ENCODE measurements at places on chromosomes 6 and 20.

DNA sequence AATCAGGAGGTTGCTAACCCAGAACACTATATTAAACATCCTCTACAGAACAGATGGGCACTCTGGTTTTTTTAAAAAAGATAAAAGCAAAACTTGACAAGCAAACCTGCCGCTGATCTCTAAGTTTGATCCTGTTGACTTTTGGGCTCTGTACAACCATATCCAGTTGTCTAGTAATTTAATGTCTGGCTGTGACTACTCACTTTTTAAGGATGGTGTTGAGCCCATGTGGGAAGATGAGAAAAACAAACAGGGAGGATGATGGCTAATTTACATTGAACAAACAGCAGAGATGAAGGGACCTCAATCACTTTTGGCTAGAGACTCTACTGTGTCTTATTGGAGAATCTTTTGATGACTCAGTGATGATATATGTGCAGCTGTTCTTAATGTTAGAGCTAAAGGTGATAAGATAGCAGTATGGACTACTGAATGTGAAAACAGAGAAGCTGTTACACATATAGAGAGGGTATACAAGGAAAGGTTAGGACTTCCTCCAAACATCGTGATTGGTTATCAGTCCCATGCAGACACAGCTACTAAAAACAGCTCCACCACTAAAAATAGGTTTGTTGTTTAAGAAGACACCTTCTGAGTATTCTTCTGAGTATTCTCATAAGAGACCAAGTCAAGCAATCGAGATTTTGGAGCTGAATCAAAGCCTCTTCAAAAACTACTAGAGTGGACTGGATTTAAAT is 201.2 kb upstream of the SHLD1 start:
- DNase-seq: no peak
- H3K36me3 ChIP-seq: peaks cover 25% of the 10 kb centered on the region
- H3K27ac ChIP-seq: no peak overlapping the region
- no peak overlapping the region for H3K4me3 ChIP-seq
- no peaks in the 10 kb centered on the region for H3K27me3 ChIP-seq
- peaks cover 4% of the 10 kb centered on the region for H3K4me1 ChIP-seq

GRCh38 chr20:43942201-43942590 is 27.5 kb downstream of the TOX2 start:
- no peaks in the 10 kb centered on the region for H3K27me3 ChIP-seq
- H3K4me1 ChIP-seq: peaks cover 53% of the 10 kb centered on the region
- H3K4me3 ChIP-seq: peak overlapping the region; percentile 14
- no peaks in the 10 kb centered on the region for H3K36me3 ChIP-seq
- no peak overlapping the region for H3K27ac ChIP-seq

DNA sequence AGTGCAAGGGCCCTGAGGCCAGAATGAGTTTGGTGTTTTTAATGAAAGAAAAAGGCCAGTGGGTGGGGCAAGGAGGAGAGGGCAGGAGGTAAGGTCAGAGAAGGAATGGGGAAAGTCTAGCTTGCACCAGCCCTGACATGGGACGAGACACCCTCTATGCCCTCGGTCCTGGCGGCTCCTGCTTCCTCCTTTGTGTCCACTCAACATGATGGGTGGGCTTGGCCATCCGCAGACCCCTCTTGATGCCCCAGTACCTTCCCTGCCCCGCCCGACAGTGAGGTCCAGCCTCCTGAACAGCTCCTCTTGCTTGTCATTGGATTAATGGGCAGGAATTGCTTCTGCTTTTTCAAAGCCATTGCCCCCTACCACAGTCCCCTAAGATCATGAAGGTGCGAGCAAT is 33.6 kb upstream of the ANGPT4 start:
- DNase-seq: no peak
- no peaks in the 10 kb centered on the region for H3K36me3 ChIP-seq
- no peak overlapping the region for H3K27ac ChIP-seq

DNA sequence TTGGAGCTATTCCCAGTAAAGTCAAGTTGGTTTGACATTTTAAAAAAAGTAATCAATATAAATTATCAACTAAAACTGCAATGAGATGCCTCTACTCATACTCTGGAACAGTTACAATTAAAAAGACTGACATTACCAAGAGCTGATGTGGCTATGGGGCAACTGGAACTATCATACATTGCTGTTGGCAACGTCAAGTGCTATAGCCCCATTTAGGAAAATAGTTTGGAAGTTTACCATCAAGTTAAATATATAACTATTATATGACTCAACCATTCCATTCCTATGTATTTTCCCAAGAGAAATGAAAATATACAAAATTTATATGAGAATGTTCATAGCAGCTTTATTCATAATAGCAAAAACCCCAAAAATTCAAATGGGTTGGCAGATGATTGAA is 111.4 kb upstream of the HDGFL1 start:
- no peaks in the 10 kb centered on the region for H3K27me3 ChIP-seq
- H3K4me1 ChIP-seq: no peaks in the 10 kb centered on the region
- DNase-seq: no peak
- H3K4me3 ChIP-seq: no peak overlapping the region

DNA sequence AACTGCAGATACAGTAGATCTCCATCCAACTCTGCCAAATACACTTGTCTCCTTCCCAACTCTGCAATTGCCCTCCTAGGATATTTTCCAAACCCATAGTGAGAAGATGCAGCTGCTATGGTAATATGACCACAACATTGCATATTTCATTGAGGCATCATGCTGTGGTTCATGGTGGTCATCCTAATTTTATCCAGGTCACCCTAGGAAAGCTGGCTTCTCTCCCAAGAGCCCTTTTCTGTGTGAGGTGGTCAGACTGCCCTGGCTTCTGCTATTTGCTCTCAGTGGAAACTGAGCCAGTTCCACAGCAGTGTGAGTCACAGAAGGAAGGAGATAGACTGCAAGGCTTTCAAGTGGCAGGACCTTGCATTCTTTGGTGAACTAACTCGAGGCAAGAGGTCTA is 5.5 kb downstream of the OGFRL1 start:
- H3K27me3 ChIP-seq: no peaks in the 10 kb centered on the region
- no peaks in the 10 kb centered on the region for H3K36me3 ChIP-seq
- H3K4me1 ChIP-seq: peaks cover 4% of the 10 kb centered on the region

DNA sequence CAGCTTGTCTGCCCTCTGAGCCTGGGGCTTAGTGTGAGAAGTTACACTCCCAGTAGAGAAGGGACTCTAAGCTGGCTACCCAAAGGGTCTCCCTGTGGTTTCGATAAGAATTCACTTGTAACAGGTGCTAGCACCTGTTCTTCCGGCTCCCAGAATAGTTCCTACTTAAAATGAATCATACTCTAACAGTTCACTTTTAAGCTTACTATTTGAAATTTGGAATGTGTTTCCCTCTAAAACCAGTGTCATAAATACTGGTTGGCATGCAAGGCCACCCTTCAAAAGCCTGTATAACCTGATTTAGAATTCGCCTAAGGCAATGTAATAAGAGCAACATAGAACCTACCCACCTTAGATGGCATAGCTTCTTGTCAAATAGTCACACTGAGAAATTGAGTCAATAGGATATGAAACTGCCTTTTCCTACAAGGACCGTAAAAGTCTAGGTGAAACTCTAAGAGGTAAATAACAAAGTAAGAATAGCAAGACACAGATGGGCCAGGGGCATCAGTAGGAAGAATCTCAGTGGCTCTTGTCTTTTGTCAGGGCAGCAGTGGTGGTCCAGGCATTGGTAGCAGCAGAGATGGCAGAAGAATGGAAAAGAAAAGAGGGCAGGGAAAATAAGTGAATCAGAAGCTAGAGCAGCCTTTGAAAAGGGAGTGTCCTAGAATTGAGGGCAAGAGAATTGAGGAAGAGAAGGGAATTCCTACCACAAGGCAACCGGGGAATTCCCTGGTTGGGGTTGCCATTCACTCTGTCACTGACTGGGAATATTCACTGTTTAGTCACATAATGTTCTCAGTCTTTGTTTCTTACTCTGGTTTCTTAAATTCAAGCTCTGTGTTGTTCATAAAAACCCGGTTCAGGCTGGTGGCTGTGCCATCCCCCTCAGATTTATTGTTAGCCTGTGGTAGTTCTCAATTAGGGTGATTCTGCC is 91.5 kb downstream of the HIVEP2 start:
- H3K27me3 ChIP-seq: no peaks in the 10 kb centered on the region
- H3K4me3 ChIP-seq: peak overlapping the region; percentile 0
- peaks cover 91% of the 10 kb centered on the region for H3K4me1 ChIP-seq
- no peak overlapping the region for H3K27ac ChIP-seq
- DNase-seq: no peak
- no peaks in the 10 kb centered on the region for H3K36me3 ChIP-seq

DNA sequence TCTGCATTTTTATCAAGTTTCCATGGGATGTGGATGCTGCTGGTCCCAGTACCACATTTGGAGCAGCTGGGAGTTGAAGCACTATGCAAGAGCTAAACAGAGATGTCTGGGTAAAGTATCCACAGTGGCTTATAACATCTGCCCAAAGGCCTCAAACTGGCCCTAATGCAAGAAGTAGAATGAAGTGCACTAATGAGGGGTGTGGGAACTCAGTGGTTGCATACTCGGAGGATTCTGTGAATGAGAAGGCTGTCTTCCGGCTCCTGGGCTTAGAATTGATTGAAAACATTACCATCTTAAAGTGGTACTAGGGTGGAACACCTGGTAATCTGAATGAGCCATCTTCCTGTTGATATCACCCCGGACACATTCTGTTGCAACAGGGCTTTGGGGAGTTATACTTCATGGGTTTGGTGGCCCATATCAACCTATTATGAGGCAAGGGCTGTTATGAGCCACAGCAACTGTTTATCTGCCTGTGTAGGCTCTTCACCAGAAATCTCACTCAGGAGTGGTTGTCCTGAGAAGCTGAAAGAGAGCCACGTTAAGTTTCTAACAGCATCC is 54.7 kb upstream of the SNRPB2 start:
- H3K36me3 ChIP-seq: no peaks in the 10 kb centered on the region
- no peak overlapping the region for H3K4me3 ChIP-seq
- DNase-seq: no peak
- no peak overlapping the region for H3K27ac ChIP-seq
- no peaks in the 10 kb centered on the region for H3K27me3 ChIP-seq

GRCh38 chr20:62141397-62142251 is 1.6 kb downstream of the PSMA7 start:
- no peaks in the 10 kb centered on the region for H3K27me3 ChIP-seq
- peaks cover 40% of the 10 kb centered on the region for H3K36me3 ChIP-seq
- H3K4me1 ChIP-seq: peaks cover 29% of the 10 kb centered on the region
- peak; percentile 74 for DNase-seq
- H3K27ac ChIP-seq: peak overlapping the region; percentile 72

DNA sequence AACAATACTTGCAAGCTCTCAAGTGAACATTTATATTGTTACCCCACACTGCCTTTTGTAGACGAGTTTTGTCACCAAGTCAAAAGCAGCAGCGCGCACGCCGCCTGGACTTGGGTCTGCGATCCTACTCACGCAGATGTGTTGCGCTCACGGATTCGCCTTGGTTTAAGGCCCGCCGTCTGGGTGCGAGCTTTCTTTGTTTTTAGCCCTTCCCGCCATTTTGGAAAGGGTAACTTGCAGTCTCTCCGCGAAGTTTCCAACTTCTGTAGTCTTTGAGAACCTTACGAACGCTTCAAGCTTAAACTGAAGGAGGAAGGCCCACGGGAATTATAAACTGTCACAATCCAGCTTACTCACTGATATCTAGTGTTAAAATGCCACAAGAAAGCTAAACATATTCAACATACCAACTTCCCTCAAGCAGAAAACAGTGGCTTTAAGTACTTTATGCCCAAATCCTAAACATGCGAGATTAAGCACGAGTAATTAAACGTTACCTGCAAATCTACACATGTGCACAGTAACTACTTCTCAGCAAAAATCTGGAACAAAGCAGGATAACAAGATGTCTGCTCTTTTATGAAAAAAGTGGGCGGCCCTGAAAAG is 80.4 kb upstream of the BTN3A2 start:
- peak overlapping the region; percentile 75 for H3K4me3 ChIP-seq
- H3K27me3 ChIP-seq: no peaks in the 10 kb centered on the region
- no peaks in the 10 kb centered on the region for H3K36me3 ChIP-seq
- H3K27ac ChIP-seq: peak overlapping the region; percentile 97
- peak; percentile 72 for DNase-seq

GRCh38 chr6:121365536-121366521 is 31.5 kb upstream of the TBC1D32 start:
- H3K27ac ChIP-seq: no peak overlapping the region
- no peaks in the 10 kb centered on the region for H3K4me1 ChIP-seq
- no peak overlapping the region for H3K4me3 ChIP-seq
- no peaks in the 10 kb centered on the region for H3K27me3 ChIP-seq
- DNase-seq: no peak

DNA sequence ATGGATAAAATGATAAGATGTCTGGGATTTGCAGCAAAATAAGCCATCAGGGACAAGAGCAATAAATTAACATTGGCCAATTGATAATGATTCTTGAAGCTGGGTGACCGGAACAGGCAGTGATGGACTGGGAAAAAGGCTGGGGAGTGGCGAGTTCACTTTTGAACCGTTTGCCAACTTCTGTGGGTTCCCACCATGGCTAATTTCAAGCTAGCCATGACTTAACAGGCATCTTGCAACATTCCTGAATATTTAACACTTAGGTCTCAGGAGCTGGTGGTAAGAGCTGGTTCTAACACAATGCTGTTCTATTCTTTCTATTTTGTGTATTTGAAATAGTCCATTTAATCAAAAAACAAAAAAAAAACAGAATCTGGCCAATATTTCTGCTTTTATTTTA is 37.6 kb upstream of the CD83 start:
- H3K4me1 ChIP-seq: no peaks in the 10 kb centered on the region
- no peaks in the 10 kb centered on the region for H3K36me3 ChIP-seq
- no peak overlapping the region for H3K4me3 ChIP-seq
- H3K27ac ChIP-seq: no peak overlapping the region

DNA sequence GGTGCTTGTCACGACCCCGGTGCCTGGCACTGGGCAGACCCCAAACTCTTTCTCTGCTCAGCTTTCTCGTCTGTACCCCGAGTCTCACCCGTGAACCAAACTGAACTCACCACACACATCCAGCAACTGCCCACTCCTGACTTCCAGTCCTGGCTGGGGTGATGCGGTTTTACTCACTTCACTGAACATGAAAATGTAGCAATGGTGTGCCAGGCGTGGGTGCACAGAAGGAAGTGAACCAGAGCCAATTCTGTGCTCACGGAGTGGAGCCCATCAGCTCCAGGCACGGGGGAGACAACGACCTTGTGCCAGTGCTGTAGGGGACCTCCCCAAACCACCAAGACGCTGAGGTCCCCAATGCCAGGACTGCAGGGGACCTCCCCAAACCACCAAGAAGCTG is 78.7 kb upstream of the AFDN start:
- H3K4me1 ChIP-seq: no peaks in the 10 kb centered on the region
